ENCODE measurements at places on chromosomes 2 and 18.
A peak's percentile ranks its signal among the peaks of the same experiment; 100 is the strongest.

DNA sequence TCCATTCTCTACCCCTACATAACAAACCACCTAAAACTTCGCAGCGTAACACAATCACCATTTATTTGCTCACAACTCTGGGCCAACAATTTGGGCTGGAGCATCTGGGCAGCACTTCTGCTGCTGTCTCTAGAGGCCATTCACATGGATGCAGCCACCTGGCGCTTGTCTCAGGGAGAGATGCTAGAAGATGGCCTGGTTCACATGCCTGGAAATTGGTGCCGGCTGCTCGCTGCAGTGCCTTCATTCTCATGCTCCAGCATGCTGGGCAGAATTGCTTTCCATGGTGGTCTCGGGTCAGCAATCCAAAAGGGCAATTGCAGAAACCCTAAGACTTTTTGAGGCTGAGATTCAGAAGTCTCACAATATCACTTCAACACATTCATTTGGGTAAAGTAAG is 157.4 kb downstream of the SUCLG1 start:
- no peak for DNase-seq

GRCh38 chr2:25132299-25132635 is 36.1 kb downstream of the POMC start:
- DNase-seq = no peak

GRCh38 chr2:120418174-120418787 is 72.3 kb downstream of the INHBB start:
- no peak for DNase-seq

DNA sequence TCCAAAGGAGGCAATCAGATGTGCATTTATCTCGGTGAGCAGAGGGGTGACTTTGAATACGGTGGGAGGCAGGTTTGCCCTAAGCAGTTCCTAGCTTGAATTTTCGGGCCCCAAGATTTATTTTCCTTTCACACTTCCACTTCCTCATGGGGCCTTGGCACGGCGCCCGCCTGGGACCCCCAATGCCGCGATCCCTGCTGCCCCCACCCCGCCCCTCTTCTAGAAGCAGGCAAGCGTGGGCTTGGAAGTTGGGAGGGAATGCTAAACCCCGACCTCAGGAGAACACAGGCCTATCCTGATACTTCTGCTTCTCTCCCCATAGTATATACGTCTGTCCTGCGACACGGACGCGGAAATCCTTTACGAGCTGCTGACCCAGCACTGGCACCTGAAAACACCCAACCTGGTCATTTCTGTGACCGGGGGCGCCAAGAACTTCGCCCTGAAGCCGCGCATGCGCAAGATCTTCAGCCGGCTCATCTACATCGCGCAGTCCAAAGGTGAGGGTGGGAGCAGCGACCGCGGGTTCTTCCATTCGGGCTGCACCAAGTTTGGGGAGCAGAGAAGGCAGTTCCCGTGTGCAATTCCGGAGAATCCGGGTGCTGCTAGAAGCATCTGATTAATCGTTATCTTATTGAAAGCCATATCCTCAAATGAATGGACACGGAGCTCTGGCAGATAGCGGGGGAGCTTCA is 21.6 kb downstream of the TRPM8 start:
- DNase-seq = no peak

- no peak for DNase-seq
These were observed 144.4 kb upstream of the LYPD6 start for GRCh38 chr2:149185942-149186490.

DNA sequence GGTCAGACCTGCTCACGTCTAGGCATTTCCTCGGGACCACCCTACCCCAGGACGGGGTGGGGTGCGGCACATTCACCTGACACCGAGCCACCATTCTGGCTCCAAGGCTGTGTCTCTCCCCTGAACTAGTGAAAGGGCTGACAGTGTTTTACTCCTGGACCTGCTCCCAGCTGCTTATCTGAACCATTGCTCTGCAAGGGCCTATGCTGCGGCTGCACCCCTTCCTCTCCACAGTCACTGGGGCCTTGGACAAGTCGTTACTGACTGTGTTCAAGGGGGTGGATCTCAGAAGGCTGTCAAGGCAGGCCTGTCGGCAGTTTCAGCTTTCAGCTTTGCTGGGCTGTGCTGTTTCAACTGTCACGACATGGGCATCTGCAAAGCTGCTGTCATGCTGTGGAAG is 11.7 kb downstream of the CREG2 start:
- no peak for DNase-seq

- DNase-seq = no peak
These were observed 1296.0 kb upstream of the ZEB2 start for GRCh38 chr2:145815933-145816332.

- DNase-seq = peak; percentile 45
These were observed 74.9 kb downstream of the LONRF2 start for GRCh38 chr2:100247256-100248043.

GRCh38 chr2:235148201-235149170 is 196.7 kb downstream of the SH3BP4 start:
- no peak for DNase-seq

GRCh38 chr2:59184276-59185020 is 943.3 kb upstream of the FANCL start:
- no peak for DNase-seq

- DNase-seq = no peak
These were observed 63.4 kb downstream of the ZNF516 start for GRCh38 chr18:76431437-76432273.

GRCh38 chr2:237451643-237452469 is 35.2 kb upstream of the MLPH start:
- DNase-seq = no peak

GRCh38 chr18:22488554-22488953 is 70.8 kb upstream of the CTAGE1 start:
- no peak for DNase-seq

GRCh38 chr2:150491943-150492342 is 4.5 kb upstream of the RND3 start:
- no peak for DNase-seq

DNA sequence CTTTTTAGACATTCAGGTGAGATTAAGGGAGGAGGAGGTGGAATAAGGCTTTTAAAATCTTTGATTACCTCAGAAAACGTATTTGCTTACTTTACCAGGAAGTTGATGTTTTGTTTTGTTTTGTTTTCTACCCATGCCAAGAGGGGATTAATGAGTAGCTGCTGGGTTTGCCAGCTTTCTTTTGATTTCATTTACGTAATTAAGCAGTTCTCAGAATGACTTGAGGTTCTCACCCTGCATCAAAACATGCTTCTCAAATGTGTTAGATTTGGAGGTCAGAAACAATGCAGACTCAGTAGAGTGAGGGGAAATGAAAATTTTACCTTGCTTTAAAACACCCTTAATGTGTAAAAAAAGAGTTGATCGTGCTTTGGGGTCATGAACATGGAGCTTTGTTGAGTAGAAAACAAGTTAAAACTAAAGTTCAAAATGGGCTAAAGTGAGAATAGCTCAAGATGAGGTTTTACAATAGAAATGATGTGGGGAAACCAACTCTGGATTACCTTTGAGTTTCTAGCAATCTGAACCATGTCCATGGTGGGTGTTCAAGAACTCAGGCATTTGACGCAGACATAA is 217.1 kb upstream of the EPAS1 start:
- DNase-seq = peak; percentile 20

- DNase-seq = no peak
These were observed 209.8 kb downstream of the ZBTB7C start for GRCh38 chr18:48199399-48199798.

- no peak for DNase-seq
These were observed 63.7 kb downstream of the MARCHF4 start for GRCh38 chr2:216308576-216308975.

DNA sequence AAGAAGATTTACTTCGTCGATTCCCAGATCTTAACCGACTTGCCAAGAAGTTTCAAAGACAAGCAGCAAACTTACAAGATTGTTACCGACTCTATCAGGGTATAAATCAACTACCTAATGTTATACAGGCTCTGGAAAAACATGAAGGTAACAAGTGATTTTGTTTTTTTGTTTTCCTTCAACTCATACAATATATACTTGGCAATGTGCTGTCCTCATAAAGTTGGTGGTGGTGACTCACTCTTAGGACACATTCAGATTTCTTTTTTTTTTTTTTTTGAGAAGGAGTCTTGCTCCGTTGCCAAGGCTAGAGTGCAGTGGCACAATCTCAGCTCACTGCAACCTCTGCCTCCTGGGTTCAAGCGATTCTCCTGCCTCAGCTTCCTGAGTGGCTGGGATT is 26.8 kb downstream of the MSH2 start:
- DNase-seq = no peak

DNA sequence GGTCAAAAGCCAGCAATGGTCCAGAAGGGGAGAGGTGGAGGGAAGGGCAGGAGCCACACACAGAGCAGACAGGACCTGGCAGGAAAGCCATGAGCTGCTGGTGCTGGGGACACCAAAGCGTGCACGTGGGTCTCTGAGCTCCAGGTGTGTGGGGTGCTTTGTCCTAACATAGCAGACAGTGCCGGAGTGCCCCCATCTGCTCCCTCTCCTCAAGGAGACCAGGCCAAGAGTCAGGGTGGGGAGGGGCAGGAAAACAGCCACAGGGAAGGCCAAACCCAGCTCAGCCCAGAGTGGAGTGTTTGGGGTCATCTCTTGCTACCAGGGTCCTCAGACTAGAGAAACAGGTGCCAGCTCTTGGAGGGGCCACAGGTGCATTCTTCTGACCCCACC is 4.2 kb upstream of the GPC1 start:
- DNase-seq = no peak

- no peak for DNase-seq
These were observed 10.7 kb downstream of the ZAP70 start for GRCh38 chr2:97724073-97724410.

DNA sequence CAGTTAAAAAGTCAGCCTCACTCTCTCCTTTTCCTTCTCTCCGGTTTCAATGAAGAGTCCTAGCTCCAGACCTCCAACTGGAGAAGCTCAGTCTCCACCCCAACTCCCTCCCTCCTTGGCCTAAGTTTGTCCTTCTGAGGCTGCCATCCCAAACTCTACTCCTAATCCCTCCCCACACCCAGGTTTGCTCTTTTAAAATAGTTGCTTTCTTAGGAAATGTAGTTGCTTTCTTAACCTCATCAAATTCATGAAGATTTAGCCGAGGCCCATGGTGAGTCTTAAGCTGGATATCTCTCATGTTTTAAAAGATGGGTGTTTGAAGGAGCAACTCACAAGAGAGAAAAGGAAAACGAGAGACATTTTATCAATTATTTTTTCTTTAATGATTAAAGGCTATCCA is 937 bp upstream of the LANCL1 start:
- no peak for DNase-seq

DNA sequence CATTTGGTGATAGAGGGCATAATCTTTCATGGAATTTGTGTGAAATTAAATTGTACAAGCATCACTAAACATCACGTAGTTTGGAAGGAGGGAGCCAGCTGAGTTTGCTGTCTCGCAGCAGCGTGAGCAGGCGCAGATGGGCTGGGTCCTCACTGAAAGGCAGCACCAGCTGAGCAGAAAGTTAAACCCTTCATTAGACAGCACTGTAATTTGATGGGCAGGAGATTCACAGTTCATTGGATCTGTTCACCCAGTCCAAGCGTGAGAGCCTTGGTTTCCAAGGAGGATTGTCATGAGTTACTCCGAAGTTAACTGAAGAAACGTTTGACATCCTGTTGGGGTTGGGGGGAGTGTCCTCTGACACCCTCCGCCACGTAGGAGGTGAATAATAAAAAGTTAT is 89.8 kb upstream of the NFATC1 start:
- DNase-seq = no peak

DNA sequence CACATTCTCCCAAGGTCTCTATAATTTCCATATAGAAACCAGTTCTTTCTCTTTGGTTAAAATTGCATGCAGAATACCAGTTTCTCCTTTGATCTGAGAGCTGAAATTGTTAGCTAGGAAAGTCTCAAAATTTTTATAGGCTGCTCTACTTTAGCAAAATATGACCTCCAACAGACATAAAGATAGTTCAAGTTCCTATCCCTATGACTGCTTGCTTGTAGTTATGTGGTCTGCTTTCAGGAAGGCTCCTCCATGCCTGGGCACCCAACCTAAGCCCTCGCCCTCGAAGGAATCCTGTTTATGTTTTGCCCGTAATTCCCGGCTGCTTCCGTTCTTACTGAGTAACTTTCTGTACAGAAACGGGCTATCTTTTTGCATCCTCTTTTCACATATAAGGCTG is 28.0 kb upstream of the LTBP1 start:
- DNase-seq = no peak

DNA sequence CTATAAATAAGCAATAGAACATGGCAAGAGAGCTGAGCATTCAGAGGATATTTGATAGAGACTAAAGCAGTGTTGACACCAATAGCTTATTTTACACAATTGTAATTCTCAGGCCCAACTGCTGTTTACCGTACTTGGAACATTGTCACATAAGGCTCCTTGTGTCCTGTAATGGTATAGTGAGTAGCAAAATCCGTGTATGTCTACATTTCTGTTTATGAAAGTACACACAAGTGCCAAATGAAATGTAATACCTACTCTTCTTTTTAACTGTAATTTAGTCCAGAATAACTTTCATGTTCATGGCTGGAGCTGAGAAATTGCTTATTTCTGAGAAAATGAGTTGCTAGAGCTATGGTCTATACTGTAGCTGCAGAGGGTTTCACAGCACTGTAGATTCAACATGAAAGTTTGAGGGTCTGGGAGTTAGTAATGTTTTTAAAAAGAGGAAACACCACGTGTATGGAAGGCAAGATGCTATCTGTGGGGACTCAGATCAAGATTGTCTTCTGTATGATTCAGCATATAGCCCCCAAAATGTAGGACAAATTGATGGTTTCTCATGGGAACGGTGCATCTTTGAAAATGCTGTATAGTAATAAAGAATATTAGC is 110.2 kb upstream of the NOSTRIN start:
- no peak for DNase-seq

DNA sequence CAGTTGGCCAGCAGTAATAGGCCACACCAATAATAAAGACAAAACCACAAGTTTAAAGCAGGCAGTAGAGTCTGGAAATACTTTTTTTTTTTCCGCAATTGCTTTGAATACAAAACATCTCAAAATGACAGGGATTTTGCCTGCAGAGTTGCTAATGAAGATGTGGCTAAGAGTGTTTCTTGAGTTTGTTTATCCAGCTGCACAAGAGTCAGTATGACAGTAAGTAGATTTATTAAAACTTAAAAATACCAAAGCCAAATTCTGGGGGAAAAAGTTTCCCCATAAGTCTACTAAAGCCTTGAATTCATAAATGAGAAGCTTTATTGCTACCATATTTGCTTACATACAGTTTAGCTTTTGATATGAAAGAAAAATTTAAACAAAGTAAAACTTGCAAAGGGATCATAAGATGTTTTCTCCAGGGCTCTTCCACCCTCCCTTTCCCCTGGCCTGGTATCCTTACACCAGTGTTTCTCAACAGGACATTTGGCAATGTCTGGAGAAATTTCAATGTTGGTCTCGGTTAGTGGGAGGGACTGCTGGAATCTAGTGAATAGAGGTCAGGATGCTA is 3.9 kb upstream of the DSEL start:
- DNase-seq = no peak

GRCh38 chr2:95669441-95669991 is 77.7 kb downstream of the TRIM43 start:
- no peak for DNase-seq

DNA sequence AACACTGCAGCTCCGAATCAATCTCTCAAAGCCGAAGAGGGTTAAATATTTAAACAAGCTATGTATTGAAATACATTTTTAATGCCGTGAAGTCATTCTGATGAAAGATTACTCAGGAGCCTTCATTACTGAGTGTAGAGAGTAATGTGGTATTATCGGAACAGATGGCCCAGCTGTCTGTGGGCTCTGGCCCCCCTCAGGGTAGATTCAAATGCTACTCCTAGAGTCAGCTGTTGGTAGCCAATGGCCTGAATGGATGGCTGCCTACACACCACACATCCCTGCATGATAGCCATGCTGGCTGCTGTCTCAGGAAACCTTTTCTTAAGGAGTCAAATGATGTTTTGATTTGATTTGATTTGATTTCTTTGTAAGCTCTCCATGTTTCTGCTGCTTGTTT is 732.3 kb upstream of the CELF4 start:
- DNase-seq = no peak
